ENCODE measurements at places on chromosomes 4 and X. TPM values are rescaled to one million over a fixed set of nuclear protein-coding genes. Genes with fewer than 3 reads are reported as not detected.

Gene MAGED4B
- not detected for total RNA-seq

Gene F11
- not detected for total RNA-seq

Gene PCYT1B
- total RNA-seq = not detected

GRCh38 chr4:106906728-106907127, 129.4 kb downstream of the DKK2 start:
- DNase-seq = no peak

Gene PCSK1N
- not detected for total RNA-seq

DNA sequence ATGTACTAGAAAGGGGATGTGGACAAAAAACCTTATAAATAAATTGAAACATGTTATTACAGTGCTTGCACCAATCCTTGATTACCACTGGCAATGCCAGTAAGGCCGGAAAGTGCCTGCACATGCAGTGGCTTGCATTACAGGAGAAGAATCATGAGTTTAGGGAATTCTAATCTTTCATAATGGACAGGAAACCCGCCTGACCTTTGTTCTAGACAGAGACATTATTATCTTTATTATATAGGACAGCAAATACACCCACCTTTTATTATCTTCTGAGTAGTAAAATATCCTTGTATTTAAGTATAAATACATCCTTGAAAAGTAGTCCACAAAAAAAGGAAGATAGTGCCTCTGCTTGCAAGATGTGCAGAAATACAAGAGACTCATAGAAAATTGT, 379.9 kb upstream of the LCORL start:
- DNase-seq = no peak

Gene TRO
- not detected for total RNA-seq

Gene CSAG1
- 5.7 TPM for total RNA-seq

- DNase-seq = no peak
These were observed 37.9 kb upstream of the CBR4 start for GRCh38 chr4:169047956-169048355.

DNA sequence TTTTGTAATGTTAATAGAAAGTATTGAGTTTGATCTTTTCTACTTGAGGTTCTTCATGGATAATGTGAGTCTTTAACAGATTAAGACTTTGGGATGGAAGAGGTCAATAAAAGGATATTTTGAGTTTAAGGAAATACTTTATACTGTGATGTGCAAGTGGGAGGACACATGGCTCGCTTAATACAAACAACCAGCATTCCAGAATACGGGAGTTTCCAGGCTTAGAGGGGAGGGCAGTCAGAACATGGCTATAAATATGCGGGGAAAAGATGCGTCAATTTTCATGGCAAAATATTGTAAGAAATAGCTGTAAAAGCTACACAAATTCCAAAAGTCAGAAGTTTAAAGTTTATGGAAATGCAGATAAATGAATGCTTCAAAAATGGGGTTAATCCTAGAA, 192.3 kb downstream of the AASDH start:
- no peak for DNase-seq

- DNase-seq = no peak
These were observed 437.2 kb upstream of the ZFP42 start for GRCh38 chr4:187558391-187558790.

DNA sequence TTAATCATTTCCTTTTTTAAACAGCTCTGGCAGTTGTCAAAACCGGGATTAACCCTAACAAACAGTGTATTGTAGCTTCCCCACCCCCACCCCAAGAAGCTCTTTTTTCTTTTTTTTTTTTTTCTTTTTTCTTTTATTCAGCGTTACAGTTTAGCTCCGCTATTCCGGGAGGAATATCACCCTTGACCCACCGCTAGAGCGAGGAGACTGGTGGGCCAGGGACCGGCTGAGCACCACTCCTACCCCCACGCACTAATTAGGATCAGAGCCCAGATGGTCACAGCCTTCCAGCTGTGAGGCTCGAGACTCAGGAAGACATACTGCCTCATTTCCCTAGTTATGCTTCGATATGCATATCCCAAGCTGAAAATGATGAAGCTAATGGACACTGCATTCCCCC, 2.0 kb downstream of the PARM1 start:
- DNase-seq = no peak

DNA sequence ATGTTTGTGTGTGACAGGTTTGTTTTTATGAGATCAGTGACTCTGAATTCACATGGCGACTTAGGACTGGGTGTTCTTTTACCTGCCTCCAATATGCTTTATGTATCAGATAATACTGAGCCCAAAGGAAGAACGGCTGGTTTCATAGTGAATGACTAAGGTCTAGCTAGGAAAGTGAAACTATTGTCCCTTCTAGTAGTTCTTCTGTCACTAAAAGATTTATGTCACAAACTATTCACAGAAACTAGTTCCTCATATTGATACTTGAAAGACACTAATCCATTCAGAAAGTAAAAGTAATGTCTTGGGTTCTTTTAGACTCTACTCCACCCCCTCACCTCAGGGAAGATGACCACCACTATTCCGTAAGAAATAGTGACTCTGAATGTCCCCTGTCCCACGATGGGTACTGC, 81.7 kb downstream of the EGF start:
- DNase-seq = no peak

- no peak for DNase-seq
These were observed 2.6 kb downstream of the NLGN4X start for GRCh38 chrX:6225911-6226595.

GRCh38 chr4:155607481-155607880, 59.2 kb upstream of the GUCY1A1 start:
- no peak for DNase-seq

- no peak for DNase-seq
These were observed 17.9 kb upstream of the NSG1 start for GRCh38 chr4:4368809-4369580.

DNA sequence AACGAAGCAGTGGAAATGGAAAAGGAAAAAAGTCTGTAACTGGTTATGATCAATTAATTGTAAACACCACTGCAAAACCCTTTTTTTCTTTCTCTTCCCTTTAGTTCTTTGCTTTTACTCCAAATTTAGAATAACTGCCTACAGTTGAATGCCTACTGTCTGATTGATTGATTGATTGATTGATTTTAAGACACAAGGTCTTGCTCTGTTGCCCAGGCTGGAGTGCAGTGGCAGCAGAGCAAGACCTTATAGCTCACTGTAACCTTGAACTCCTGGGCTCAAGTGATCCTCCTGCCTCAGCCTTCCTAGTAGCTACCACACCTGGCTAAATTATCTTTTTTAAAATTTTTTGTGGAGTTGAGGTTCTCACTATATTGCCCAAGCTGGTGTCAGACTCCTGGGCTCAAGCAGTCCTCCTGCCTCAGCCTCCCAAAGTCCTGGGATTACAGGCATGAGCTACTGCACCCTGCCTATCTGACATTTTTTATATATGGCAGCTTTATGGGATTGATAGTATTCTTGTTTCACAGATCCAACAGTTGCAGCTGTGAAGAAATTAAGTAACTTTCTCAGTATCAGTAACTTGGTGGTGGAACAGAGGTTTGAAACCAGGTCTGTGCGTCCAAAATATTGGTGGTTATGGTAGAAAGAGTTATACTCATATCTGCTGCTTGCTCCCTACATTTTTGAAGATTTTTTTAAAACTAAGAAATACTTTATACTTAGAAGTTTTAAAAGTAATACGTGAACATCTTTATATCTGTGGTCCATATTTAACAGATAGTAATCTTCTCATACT, 12.4 kb downstream of the UBE2K start:
- DNase-seq = no peak

Gene SATL1
- not detected for total RNA-seq

DNA sequence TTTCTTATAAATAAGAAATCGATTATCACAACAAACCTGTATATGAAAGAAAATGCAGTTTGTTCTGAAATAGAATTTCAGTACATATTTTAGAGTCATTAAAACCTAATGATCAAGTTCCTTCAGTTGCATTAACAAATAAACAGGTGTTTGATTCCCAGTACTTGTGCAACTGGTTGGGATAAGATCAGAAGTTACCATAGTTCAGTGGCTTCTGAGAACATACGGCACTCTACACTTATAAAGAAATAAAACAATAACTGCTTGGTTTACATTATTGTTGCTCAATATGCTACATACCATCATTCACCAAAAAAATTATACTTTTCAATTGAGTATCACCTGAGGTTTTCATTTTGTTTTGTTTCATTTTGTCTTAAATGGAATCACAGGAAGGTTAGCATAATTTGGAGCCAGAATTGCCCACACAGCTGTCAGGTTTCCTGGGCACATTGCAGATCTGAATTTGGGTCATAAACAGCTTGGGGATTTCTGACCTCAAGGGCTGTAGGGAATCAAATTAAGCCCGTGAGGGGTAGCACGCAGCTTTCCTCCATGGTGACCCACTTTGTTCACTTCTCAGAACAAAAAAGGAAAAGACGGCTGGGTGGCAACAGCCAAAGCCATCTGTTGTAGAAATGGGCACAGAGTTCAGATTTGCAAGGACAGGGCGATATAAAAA, 14.9 kb upstream of the CCNG2 start:
- DNase-seq = no peak

GRCh38 chr4:150072471-150072870, 5.8 kb upstream of the DCLK2 start:
- DNase-seq = no peak

Gene NPY2R
- not detected for total RNA-seq

DNA sequence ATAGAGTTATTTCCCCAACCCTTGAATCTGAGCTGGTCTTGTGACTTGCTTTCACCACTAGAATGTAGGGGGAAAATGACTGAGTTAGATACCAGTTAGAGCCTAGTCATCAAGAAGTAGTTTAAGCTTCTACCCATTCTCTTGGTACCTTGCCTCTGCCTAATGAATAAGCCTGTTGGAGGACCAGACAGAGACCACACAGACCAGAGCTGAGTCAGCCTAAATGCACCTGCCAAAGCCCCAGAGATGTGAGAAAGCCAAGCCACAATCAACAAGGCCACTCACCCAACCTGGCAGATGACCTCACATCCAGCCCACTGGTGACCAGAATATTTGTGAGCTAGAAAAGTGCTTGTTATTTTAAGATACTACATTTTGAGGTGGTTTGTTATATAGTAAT, 85.2 kb upstream of the DCLK2 start:
- no peak for DNase-seq

Gene MAGEA12
- 6.2 TPM for total RNA-seq

DNA sequence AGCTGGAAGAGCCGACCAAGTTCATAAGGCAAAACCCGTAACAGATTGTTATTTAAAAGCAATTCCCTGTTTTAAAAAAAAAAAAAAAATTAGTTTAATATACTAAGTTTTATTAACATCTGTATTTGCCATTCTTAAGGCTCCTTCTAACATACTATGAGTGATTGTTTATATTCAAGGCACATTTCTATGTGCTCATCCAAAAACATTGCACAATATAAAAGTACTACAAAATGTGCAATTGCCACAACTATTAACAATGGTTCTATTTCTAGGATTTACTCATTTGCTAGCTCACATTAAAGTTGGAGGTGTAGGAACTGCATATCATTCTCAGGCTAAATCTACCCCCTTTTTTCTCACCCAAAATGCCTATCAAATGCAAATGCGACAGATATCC, 46.1 kb downstream of the CNOT6L start:
- DNase-seq = no peak

Gene IL21
- total RNA-seq = not detected

Gene ANKRD50
- 8.6 TPM for total RNA-seq

Gene CYP4V2
- total RNA-seq = 5.7 TPM

DNA sequence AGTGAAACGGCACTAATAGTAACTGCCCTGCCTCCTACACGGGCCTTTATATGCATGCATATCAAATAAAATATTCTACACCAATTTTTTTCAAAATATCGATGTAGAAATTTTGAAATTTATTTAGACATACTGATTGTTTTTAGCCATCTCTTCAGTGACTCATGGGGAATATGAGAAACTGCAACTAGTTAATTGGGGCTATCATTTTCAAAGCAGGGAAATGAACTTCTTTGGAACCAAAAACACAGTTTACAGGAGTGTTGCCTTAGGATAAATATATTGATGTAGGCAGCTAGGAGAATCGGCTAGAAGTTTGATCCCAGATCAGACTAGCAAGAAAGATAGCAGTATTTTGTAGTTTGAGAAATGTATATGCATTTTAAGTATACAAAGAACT, 1010.8 kb upstream of the AGA start:
- DNase-seq = no peak

DNA sequence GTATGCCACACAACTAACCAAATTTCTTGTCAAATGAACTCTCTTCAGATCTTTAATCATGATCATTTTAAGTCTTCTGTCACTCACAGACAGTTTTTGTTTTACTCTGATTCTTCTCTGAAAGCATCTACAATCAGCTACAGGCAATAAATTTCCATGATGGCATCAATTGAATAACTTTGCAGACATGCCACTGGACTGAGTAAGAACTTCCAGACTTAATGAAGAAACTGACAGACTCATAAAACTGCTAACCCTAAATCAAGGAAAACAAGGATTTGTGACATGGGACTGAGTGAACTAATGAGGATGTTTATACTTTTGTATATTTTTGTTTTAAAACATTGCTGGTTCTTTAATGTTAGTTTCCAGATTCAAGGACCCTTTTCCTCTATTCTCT, 5.5 kb upstream of the PPP1R2C start:
- no peak for DNase-seq

DNA sequence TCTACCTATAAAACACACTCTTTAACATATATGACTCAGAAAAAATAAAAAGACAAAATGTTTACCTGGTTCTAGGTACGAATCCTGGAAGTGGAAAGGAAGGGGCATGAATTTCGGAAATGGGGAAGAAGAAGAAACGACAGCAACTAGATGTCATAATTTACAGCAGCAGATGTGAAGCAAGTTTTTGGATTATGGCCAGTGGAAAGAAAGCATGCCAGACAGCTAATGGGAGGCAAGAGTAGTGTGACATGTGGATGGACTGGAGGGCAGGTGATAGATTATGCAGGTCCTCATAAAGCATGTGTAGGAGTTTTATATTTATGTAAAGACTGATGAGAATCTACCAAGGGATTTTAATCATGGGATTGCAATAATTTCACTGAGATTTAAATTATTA, 279.0 kb upstream of the TACR3 start:
- DNase-seq = no peak

Gene SHOX
- not detected for total RNA-seq

All from HT-29 (cell line).